Stimulated activated CD4-positive, alpha-beta T cell treated with anti-CD3 and anti-CD28 coated beads, Interleukin-2, amount 100 ng/mL, for 24 hours (primary cell): ENCODE measurements at places on chromosomes 2 and 18.

DNA sequence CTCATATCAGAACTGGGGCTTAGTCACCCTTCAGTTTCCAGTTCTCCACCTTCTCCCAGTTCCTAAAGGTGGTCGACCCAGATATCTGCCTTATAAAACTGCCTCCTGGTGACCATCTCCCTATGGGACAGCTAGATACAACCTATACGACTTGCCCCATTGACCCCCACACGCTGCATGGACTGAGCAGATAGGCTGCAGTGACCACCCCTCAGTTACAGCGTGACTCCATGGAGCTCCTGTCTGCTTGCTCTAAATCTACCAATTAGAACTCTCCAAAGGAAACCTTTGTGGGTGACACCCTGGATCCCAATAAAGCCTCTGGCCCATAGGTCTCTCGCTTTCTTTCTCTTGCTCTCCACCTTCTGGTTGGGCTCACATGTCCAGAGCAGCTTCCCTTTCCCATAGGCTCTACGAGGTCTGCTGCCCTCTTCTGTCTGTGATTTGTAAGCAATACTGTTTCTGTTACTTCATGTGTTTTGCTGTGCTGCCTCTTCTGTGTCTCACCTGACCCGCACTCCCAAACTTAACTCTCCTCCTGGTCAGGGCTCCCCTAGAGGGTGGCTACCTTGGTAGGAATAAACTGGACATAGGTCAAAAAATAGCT is 971.3 kb upstream of the FAM98A start:
- no peak for DNase-seq

DNA sequence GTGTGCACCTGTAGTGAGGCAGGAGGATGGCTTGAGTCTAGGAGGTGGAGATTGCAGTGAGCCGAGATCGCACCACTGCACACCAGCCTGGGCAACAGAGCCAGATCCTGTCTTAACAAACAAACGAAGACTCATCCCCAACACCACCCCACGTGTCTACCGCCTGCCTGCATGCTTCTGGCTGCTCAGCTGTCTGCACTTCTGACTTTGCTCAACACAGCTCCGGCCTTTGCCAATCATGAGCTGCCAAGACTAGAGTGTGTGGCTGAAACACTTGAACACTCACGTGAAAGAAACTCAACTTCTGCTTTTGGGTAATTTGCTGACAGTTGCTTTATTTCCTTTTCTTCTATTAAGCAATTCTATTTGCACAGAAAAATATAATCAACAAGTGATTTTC is 32.1 kb upstream of the SP3 start:
- DNase-seq: no peak

- no peak for DNase-seq
These were observed 98.9 kb upstream of the EPC2 start for GRCh38 chr2:148545390-148546256.

DNA sequence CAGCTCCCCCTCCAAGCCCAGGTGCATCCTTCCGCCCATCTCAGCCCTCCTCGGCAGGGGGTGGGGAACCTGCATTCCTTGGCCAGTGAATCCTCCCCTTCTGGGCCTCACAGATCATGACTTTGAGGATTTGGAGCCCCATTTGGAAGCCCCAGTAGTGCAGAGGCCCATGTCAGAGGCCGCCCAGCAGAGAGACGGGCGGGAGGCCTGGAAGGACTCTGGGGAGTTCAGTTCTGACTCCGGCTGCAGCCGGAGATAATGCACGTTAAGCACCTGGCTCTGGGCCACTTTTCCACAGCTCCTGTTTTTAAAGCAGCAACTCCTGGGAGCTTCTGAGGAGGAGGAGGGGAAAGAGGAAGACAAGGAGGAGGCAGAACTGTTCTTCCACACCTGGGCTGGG is 14.9 kb downstream of the ATOH8 start:
- no peak for DNase-seq

- no peak for DNase-seq
These were observed 41.3 kb downstream of the RRM2 start for GRCh38 chr2:10163498-10164486.

- DNase-seq: no peak
These were observed 59.9 kb upstream of the POU3F3 start for GRCh38 chr2:104793966-104794365.

GRCh38 chr18:74784752-74785151 is 187.1 kb downstream of the ZNF407 start:
- DNase-seq: no peak

GRCh38 chr2:144067506-144067905 is 452.4 kb downstream of the ZEB2 start:
- no peak for DNase-seq
